Stimulated activated CD4-positive, alpha-beta T cell treated with anti-CD3 and anti-CD28 coated beads, Interleukin-12 subunit alpha, Interleukin-12 subunit beta, amount 100 ng/mL, for 4 hours (primary cell): ENCODE measurements at places on chromosomes 1 and 21.

DNA sequence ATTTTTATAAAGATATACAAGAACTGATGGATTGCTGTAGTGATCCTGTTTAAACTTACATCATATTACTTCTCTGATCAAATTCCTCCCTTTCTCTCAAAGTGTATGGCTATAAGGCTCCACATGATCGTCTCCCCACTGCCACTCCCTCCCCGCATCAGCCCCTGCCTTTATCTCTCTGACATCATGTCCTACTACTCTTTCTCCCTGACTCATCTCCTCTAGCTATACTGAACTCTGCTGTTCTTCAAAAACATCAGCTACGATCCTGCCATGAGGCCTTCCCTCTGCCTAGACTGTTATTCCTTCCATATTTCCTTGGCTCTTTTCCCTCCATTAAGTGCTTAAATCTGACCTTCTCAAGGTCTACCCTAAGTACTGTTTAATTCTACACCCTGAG, 22.8 kb downstream of the HFM1 start:
- no peak for DNase-seq

- no peak for DNase-seq
Measured at GRCh38 chr1:199759268-199759730, 268.2 kb upstream of the NR5A2 start.

- DNase-seq = no peak
Measured at GRCh38 chr21:46357335-46357604, 33.3 kb downstream of the PCNT start.

DNA sequence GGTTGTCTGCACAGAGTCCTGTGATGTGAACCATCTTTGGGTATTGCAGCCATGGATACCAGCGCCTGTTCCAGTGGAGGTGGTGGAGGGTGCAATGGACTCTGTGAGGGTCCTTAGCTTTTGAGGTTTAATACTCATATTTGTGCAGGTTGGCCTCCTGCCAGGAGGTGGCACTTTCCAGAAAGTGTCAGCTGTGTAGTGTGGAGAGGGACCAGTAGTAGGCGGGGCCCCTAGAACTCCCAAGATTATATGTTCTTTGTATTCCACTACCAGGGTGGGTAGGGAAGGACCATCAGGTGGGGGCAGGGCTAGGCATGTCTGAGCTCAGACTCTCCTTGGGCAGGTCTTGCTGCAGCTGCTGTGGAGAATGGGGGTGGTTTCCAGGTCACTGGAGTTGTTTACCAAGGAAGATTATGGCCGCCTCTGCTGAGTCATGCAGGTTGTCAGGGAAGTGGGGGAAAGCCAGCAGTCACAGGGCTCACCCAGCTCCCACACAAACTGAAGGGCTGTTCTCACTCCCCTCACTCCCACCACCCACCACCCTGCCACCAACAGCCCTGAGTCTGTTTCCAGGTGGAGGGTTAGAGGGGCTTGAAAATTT, 31.2 kb upstream of the ZNF678 start:
- no peak for DNase-seq

- DNase-seq = peak; percentile 50
Measured at GRCh38 chr1:226737819-226738420, 1.2 kb downstream of the ITPKB start.

GRCh38 chr1:55684131-55684650, 469.0 kb upstream of the USP24 start:
- no peak for DNase-seq

- DNase-seq = no peak
Measured at GRCh38 chr1:45802343-45803298, 791 bp upstream of the MAST2 start.

DNA sequence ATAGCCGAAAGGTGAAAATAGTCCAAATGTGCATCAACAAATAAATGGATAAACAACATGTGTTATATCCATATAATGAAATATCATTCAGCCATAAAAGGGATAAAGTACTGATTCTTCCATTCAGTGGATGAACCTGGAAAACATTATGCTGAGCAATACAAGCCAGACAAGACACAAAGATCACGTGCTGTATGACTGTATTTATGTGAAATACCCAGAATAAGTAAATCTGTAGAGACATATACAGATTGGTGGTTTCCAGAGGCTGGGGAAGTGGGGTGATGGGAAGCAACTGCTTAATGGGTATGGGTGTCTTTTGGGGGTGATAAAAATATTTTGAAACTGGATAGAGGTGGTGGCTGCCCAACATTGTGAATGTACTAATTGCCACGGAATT, 13.3 kb upstream of the GSTM4 start:
- DNase-seq = no peak

- peak; percentile 68 for DNase-seq
Measured at GRCh38 chr1:115062542-115063004, 26.7 kb downstream of the TSPAN2 start.

GRCh38 chr21:44074315-44074958, 32.8 kb upstream of the PWP2 start:
- DNase-seq = no peak

DNA sequence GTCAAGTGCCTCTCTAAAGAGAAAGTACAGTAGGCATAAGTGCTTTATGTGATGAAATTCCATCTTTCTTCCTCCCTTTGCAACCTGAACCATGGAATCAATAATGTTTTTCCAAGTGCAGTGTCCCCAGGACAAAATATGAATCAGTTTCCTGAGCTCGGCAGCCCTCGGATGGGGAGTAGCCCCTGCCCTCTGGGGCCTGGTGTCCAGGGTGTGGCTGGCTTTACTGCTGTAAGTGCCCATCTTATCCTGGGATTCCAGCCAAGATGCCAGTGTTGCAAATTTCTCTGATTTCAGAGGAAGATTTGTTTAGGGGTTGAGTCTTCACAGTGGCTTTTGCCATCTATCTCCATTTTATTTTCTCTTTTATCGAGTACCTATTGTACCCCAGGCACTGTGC, 40.5 kb upstream of the SRP9 start:
- no peak for DNase-seq

DNA sequence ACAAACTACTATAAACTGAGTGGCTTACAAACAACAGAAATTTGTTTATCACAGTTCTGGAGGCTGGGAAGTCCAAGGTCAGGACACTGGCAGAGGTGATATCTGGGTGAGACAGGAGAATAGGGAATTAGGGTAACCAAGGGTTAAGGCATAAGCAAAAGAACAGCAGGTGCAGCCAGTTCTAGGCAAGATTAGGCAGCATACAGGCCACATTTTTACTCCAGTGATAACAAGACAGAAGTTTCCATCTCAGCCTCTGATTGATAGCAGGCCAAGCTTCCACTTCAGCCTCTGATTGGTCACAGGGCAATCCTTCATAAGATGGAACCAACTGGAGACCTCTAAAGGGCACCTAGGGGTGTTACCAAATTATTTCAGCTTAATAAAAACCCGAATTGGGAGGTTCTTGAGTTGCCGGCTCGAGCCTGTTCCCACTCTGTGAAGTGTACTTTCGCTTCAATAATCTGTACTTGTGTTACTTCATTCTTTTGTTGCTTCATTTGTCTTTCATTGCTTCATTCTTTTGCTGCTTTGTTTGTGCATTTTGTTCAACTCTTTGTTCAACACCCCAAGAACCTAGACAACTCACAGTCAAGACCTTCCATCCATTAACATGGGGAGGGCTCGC, 185.6 kb downstream of the TOMM20 start:
- DNase-seq = no peak
